ENCODE measurements at places on chromosomes 3 and 15.

- no peak for DNase-seq
These were observed 716 bp downstream of the SELENOS start for GRCh38 chr15:101276501-101277037.

- DNase-seq, result no peak
These were observed 152.0 kb downstream of the KLHL25 start for GRCh38 chr15:85642693-85643066.

GRCh38 chr15:39296955-39297354 lies 283.9 kb upstream of the THBS1 start:
- DNase-seq, result no peak

- DNase-seq, result no peak
These were observed 787.6 kb downstream of the FHIT start for GRCh38 chr3:60463685-60464084.

GRCh38 chr3:119294696-119295671 lies 801 bp downstream of the ARHGAP31 start:
- DNase-seq, result no peak

DNA sequence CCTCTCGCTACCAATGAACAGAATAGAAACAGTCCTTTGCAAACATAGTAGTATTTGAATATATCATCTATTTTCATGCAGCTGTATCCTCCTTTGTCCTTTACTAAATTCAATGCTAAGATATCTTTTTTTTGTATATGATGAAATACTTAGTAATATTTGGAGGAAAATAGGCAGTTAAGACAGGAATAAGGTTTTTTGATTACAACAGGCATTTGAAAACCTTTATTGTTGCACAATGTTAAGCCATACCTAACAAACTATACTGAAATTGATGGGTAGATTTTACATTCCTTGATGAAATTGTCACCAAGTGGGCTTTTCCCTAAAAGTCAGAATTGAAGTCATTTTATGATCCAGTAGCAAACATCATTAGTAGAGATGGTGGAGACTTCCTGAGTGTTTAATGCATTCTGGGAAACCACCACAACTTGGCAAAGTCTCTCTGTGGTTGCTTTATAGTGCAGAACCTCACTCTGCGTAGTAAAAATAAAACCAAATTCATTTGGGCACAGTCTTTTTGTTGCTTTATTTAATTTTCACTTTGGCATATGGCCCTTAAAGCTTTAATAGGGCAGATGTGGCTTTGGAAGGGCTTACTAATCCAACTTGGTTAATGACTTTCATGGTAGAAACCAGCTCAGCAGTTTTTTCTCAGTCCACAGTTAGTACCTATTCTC lies 216.0 kb downstream of the DIPK2A start:
- DNase-seq, result no peak

DNA sequence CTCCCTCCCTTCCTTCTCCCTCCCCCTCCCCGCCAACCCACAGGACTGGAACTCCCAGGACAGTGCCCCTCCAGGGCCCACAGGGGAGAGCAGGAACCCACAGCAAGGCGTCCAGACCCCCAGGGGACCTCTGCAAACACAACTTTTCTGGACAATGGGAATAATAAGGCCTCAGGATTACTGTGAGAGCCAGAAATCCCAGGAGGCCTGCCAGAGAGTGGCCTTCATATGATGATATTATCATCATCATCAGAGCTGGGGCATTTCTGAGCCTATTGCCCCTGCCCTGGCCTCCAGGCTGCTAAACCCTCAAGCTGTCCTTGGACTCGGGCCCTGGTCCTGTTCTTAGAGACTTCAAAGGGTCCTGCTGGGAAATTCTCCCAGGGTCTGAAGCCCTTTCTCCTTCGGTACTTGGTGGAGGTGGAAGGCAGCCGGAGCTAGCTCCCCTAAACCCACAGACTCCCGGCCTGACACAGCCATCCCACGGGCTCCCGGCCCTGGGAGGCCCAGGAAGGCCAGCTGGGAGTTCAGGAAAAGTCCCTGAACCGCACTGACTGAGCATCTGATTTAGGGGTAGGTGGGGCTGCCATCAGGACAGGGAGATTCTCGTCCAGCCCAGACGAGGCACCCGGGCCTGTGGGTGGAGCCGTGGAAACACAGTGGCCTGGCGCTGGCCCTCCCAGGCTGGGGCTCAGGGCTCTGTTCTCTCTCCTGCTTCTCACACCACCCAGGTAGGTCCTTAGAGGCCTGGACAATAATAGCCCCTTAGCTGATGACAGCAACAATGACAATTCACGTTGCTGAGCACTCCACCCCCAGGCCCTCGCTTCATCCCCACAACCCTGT lies 4.9 kb downstream of the CALML4 start:
- no peak for DNase-seq

All from pons (tissue), 1 donor.